ENCODE measurements at places on chromosomes 7 and 10.

DNA sequence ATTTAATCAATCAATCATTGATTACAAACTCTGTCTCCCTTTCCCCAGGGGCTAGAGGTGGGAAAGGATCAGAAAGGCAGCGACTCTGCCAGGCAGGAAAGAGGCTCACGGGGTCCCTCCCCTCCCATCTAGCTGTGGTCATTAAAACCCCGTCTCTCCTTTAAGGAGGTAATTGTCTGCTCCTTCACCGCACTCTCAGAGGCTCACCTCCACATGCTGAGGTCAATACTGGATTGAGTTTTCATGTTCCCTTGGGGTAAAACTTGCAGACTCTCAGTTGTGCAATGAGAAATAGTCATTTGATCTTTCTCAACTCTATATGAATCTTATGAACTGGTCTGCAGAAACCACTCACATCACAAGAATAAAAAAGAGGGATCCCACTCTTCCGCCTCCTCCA is 368.8 kb downstream of the ADRA2A start:
- no peak for DNase-seq

DNA sequence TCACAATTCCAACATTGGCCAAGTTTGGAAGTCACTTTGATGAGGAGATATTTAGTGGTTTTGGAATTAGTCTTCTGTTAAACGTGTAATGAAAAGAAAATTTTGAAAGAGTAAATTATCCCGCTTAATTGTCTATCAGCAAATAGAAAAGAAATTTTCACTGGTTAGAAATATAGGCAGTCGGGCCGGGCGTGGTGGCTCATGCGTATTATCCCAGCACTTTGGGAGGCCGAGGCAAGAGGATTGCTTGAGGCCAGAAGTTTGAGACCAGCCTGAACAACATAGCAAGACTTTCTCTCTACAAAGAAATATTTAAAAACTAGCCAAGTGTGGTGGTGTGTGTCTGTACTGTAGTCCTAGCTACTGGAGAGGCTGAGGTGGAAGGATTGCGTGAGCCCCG is 13.4 kb downstream of the CNTNAP2 start:
- DNase-seq: no peak

DNA sequence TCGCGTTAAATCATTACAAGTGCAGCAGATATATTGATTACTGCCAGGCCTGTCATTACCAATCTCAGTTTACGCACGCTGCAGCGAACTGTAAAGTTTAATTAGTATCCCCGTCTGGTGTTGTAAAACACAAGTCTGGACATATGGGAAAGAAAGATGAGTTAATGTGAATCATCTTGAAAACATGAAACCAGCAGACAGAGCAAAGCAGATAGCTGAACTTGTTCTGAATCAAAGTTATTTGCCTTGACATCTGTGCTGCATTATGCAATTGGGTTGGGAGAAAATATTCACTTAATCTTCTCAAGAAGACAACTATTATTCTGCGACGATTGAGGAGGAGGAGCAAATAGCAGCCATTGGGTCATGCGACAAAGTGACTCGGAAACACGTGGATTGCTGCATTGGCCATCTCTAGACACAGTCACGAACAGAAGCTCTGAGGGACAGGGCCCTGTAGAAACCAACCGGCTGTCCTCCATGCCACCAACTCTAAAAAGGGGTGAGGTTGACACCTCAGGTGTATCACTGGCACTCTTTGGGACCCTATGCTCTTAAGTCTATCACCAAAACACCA is 156.3 kb upstream of the C7orf33 start:
- no peak for DNase-seq

DNA sequence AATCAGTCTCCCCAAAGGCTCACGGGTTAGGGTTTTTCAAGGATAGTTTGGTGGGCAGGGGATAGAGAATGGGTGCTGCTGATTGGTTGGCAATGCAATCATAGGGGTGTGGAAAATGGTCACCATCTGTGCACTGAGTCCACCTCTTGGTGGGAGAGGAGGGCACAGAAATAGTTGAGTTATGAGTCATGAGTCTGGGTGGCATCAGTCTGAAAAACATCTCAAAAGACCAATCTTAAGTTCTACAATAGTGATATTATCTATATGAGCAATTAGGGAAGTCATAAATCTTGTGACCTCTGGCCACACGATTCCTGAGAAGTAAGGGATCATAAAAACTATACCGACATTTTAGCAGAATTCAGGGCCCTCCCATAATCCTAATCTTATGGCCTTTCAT is 62.7 kb downstream of the LGI1 start:
- DNase-seq: no peak

GRCh38 chr7:52525772-52526341 is 509.6 kb upstream of the POM121L12 start:
- no peak for DNase-seq

DNA sequence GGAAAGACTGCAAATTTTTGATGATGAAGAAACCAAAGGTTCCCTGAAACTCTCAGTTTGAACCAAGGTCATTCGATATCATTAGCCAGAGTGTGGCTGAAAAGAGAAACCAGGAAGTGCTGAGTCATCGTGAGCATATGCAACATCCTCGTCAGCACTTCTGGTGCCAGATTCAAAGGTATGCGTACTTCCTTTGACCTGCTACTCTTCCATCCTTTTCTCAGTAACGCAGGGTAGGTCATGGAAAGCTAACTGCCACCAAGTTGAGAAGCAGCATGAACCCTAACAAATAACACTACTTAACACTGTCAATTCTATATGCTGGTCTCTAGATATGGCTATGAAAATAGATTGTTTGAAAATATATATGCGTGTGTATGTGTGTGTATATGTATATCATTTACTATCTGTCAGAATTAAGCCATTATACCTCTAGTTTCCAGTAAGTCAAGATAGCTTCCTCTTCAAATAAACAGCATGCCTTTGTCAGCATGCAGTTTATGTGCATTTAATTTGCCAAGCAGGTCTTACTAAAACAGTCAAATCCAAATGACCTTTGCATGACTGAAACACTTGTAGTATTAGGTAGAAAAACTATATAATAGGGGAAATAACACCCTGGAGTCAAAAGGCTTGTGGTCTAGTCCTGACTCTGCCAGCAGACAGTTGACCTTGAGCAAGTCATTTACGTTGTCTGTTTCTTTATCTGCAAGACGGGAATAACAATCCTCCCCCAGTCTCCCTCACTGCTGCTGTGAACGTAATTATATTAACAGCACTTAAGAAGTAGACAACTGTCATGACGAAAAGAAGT is 26.4 kb downstream of the CDK6 start:
- DNase-seq: peak; percentile 40

GRCh38 chr10:84340632-84341537 is 12.5 kb downstream of the CCSER2 start:
- DNase-seq: no peak

DNA sequence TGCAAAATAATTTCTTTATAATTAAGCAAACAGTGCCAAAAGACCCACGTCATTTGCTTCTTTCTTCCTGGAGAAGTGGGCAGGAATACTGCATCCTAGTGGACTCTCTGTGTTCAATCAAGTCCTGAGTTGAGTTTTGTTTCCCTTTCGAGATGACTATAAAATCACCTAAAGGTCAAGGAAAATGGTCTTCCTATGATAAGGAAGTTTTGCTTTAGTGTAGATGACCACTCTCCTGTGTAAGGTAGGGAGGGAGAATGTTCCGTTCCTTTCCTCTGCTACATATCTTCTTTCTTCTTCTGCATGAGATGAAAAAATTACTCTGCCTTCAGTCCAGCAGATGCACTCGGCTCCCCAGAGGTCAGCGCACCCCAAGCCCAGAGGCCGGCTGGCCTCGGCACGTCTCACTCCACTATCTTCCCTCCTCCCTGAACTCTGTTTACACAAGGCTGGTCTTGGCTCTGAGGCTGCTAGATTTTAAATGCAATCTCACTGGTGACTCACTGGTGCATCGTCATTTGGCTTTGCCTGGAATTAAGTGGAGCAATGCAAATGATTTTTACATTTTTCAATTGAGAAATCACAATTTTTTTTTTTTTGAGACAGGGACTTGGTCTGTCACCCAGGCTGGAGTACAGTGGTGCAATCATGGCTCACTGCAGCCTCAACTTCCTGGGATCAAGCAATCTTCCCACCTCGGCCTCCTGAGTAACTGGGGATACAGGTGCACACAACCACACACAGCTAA is 18.6 kb upstream of the VDAC2 start:
- DNase-seq: no peak

DNA sequence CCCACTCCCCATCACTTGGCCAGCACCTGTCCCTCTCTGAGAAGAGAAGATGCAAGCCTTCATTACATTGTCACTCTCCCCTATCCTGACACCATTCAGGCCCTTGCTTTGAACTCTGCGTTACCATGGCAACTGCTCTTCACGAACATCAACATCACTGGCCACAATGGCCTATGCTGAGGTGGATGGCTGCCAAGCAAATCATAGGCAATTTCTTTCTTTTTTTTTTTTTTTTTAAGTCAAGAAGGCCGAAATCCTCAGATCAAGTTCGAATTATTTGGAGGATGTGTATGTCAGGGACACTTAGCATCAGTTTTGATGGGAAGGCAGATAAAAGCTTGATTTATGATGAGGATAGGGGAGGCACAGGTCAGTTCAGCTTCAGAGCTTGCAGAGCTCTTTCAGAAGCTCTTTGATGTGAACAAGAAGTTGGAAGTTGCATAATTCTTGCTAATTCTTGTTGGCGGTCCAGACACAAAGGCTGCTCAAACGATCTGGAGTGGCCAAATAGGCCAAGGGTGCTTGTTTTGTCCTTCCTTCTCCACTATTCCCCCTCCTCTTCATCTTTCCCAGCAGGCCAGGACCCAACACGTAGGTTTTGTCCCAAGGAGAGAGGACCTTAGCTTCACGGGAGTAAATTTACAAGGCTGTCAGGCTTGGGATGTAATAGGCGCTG is 179.9 kb upstream of the NPVF start:
- no peak for DNase-seq

DNA sequence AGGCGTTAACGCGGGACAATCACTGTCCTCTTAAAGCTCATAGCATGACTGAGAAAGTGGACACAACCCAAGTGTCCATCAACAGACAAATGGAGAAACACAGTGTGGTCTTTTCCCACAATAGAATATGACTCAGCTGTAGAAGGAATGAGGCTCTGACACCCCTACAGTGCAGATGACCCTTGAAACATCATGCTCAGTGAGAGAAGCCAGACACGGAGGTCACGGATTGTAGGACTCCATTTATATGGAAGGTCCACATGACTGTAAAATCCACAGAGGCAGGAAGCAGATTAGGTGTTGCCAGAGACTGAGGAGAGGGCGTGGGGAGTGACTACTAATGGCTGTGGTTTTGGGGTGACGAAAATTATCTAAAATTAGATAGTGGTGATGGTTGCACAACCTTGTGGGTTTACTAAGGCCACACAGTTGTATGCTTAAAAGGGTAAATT is 6.1 kb upstream of the NCAPG2 start:
- DNase-seq: no peak

- DNase-seq: no peak
These were observed 883 bp upstream of the TRA2A start for GRCh38 chr7:23532490-23533237.

- no peak for DNase-seq
These were observed 26.0 kb downstream of the DUSP5 start for GRCh38 chr10:110523736-110524135.

DNA sequence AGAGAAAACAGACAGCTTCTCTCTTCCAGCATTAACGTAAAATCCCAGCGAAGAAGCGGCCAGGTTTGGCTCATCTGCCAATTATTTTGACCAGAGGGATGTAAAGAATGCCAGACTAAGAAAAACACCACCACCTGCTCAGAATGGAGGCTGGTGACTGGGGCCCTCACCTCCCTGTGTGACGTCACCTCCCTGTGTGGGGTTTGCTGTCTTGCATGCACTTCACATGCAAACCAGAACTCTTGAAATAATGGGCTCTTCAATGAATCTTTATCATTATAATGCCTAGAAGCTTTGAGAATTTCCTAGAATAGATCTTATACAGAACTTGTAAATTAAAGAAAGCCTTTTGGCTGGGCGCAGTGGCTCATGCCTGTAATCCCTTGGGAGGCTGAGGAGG is 101.8 kb upstream of the WAC start:
- no peak for DNase-seq

DNA sequence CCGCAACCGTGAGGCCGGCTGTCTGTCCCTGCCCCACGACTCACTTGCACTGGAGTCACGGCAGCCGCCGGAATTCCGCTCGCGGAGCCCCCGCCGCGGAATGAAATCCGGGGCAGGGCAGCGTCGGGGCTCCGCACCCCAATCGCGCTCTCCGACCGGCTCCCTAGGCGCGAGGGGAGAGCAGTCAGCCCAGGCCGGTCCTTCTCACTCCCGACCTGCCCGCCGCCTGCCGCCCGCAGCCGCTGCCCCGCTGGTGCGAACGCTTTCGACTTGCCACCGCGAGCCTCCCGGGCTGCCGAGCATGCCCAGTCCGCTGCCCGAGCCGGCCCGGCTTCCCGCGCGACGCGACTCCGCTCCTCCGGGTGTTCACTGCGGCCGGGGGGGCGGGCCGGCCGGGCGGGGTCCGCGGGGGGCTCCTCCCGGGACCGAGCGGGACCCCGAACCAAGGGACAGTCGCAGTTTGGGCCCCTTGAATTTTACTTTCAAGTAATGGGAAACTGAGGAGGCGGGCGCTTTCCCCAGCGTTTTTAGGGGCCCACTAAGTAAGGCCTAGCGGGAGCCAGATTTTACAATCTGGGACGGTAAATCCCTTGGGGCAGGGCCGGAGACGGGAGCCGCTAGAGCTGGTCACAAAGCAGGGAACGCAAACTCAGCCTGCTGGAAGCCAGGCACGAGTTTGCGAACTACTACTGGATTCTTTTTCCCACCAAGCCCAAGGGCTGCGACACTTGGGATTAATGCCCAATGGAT is at the start of gene SGMS1:
SGMS1 (minus strand) TSS at position 294 of the 750 bp plus-strand sequence. CDS start 279,842 bp downstream, outside the sequence.
- DNase-seq: peak; percentile 81

GRCh38 chr7:1548438-1548831 is 7.6 kb downstream of the TMEM184A start:
- no peak for DNase-seq

- DNase-seq: no peak
These were observed 21.2 kb upstream of the UCN3 start for GRCh38 chr10:5343561-5343960.

- DNase-seq: no peak
These were observed 667.8 kb downstream of the PCDH15 start for GRCh38 chr10:54133203-54133602.

DNA sequence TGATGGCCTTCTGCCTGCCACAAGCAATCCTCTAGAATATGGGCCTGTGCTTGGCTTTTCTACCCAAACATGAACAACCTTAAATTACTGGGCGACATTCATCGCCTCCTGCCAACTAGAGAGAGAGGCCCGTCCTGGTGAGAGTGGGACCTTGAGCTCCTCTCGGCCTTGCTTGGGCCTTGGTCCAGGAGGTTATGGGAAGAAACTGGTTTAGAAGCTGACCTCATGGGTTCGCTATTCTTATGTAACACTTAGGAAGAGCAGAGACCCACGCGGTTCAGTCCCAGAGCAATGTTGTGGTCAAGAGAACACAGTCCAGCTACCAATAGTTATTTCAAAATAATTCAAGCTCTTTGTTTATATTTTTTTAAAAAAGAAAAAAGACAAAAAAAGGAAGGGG is 176.3 kb upstream of the ZNF32 start:
- no peak for DNase-seq

Measured in stimulated activated CD4-positive, alpha-beta T cell treated with anti-CD3 and anti-CD28 coated beads, Interleukin-2, amount 100 ng/mL, for 24 hours (primary cell).